ENCODE measurements at places on chromosomes 1 and 21. TPM values are rescaled to one million over a fixed set of nuclear protein-coding genes. Genes with fewer than 3 reads are reported as not detected.

The LEFTY2 gene
- 2.1 TPM for total RNA-seq

The KCNJ10 gene
- 0.52 TPM for total RNA-seq

The IL22RA1 gene
- not detected for total RNA-seq

The ARHGEF16 gene
- 0.52 TPM for total RNA-seq

The TMPRSS3 gene
- total RNA-seq: not detected

The RGSL1 gene
- not detected for total RNA-seq

The TRPM2 gene
- total RNA-seq: 1.6 TPM

The GPX7 gene
- 96.0 TPM for total RNA-seq

The AMPD1 gene
- total RNA-seq: 40.7 TPM

The MTF2 gene
- total RNA-seq: 24.0 TPM

The SH3GLB1 gene
- total RNA-seq: 57.9 TPM

The LMOD1 gene
- 15.1 TPM for total RNA-seq

The TMEM82 gene
- not detected for total RNA-seq

The CDC20 gene
- 6.8 TPM for total RNA-seq

The SUSD4 gene
- total RNA-seq: 4.7 TPM

The TNFRSF18 gene
- total RNA-seq: 1.6 TPM

The PLA2G2C gene
- not detected for total RNA-seq

The LRRC3 gene
- total RNA-seq: 0.52 TPM

The CASQ1 gene
- total RNA-seq: 616 TPM

The SWT1 gene
- total RNA-seq: 15.7 TPM

The SLC30A7 gene
- 13.0 TPM for total RNA-seq

The DIO1 gene
- not detected for total RNA-seq

The TMOD4 gene
- 50.6 TPM for total RNA-seq

The MPL gene
- not detected for total RNA-seq

All from skeletal muscle tissue (tissue), 5 donors.